Activated T-cell treated with anti-CD3 and anti-CD28 coated beads, Interleukin-2, amount 50 U/mL, for 72 hours (primary cell): ENCODE measurements at places on chromosomes 1 and 21. TPM values are rescaled to one million over a fixed set of nuclear protein-coding genes. Genes with fewer than 3 reads are reported as not detected.

The B3GALNT2 gene
- 9.1 TPM for total RNA-seq

DNA sequence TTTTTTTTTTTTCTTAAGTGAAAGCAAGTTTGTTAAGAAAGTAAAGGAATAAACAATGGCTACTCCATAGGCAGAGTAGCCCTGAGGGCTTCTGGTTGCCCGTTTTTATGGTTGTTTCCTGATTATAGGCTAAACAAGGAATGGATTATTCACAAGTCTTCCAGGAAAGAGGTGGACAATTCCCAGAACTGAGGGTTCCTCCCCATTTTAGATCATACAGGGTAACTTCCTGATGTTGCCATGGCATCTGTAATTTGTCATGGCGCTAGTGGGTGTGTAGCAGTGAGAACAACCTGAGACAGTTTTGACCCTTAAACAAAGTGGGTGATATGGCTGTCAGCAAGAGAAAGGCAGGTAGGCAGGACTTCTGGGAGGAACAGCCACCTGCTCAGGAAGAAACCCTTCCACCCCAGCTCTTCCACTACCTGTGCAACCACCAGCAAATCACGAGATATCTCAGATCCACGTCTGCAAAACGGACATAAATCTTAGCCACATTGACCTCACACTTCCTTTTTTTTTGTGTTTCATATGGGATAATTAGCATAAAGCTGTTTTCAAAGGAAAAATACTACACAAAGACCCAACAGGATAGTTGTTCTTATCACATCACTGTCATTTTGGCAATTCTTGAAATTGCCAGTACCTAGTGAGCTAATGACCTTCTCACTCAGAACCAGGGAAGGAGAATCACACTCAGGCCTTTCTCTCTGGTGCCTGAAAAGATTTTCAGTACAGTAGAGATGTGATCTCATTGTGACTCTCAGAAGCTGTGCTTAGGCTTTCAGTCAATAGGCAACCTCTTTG lies 34.8 kb upstream of the DUSP10 start:
- peaks cover 2% of the 10 kb centered on the region for H3K36me3 ChIP-seq
- H3K27me3 ChIP-seq, result peaks cover 5% of the 10 kb centered on the region
- H3K27ac ChIP-seq, result peak overlapping the region; percentile 66
- H3K4me3 ChIP-seq, result peak overlapping the region; percentile 63

- no peaks in the 10 kb centered on the region for H3K36me3 ChIP-seq
- H3K27ac ChIP-seq, result no peak within 1 kb of the TSS
- H3K27me3 ChIP-seq, result peaks cover 73% of the 10 kb centered on the region
- DNase-seq, result peak; percentile 18
- H3K4me1 ChIP-seq, result no peaks in the 10 kb centered on the region
- H3K4me3 ChIP-seq, result peak within 1 kb of the TSS; percentile 34
Measured at GRCh38 chr1:202710070-202711045, at the start of gene SYT2. Gene SYT2, minus strand, starts transcription at chr1:202710454. Its CDS starts 104,682 bp downstream, at chr1:202605772.

The TFAP2E gene
- total RNA-seq, result 1.2 TPM

DNA sequence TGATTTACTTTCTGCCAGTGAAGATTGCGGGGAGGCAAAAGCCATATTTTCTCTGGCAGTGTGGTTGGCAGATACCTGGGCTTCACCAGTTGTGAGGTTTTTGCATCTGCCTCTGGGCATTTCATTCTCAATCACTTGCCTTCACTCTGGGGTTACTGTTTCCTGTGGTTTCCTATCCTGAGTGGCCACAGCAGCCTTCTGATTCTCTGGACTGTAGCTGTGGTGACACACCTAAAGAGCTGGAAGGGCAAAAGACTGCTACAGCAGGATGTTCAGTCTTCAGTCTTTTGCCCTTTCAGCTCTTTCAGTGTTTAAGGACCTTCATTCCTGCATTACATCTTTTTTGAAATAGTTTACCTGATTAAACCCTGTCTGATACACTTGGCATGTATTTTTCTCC lies 50.5 kb upstream of the GPR52 start:
- no peak for DNase-seq
- no peak overlapping the region for H3K4me3 ChIP-seq
- peaks cover 15% of the 10 kb centered on the region for H3K36me3 ChIP-seq
- H3K27ac ChIP-seq, result peak overlapping the region; percentile 60
- H3K27me3 ChIP-seq, result no peaks in the 10 kb centered on the region

The ACKR1 gene
- total RNA-seq, result not detected

The COL8A2 gene
- 0.09 TPM for total RNA-seq

- H3K27ac ChIP-seq, result no peak overlapping the region
- no peaks in the 10 kb centered on the region for H3K4me1 ChIP-seq
- H3K4me3 ChIP-seq, result no peak overlapping the region
- DNase-seq, result no peak
Measured at GRCh38 chr1:3834701-3835100, 22.3 kb downstream of the CEP104 start.

The SLC6A9 gene
- total RNA-seq, result 28.3 TPM

The CASQ2 gene
- total RNA-seq, result not detected

The CD1D gene
- total RNA-seq, result not detected

GRCh38 chr1:175129182-175129581 lies 61.5 kb downstream of the TNN start:
- peaks cover 11% of the 10 kb centered on the region for H3K4me1 ChIP-seq
- peaks cover 7% of the 10 kb centered on the region for H3K27me3 ChIP-seq
- H3K36me3 ChIP-seq, result no peaks in the 10 kb centered on the region
- H3K27ac ChIP-seq, result no peak overlapping the region
- no peak overlapping the region for H3K4me3 ChIP-seq

- H3K4me3 ChIP-seq, result no peak overlapping the region
- no peak for DNase-seq
- H3K4me1 ChIP-seq, result no peaks in the 10 kb centered on the region
- no peak overlapping the region for H3K27ac ChIP-seq
Measured at GRCh38 chr1:11044849-11045427, 2.1 kb downstream of the MASP2 start.

GRCh38 chr1:217135569-217135915 lies 412.3 kb upstream of the ESRRG start:
- peaks cover 6% of the 10 kb centered on the region for H3K36me3 ChIP-seq
- no peak for DNase-seq
- peak overlapping the region; percentile 67 for H3K4me3 ChIP-seq

DNA sequence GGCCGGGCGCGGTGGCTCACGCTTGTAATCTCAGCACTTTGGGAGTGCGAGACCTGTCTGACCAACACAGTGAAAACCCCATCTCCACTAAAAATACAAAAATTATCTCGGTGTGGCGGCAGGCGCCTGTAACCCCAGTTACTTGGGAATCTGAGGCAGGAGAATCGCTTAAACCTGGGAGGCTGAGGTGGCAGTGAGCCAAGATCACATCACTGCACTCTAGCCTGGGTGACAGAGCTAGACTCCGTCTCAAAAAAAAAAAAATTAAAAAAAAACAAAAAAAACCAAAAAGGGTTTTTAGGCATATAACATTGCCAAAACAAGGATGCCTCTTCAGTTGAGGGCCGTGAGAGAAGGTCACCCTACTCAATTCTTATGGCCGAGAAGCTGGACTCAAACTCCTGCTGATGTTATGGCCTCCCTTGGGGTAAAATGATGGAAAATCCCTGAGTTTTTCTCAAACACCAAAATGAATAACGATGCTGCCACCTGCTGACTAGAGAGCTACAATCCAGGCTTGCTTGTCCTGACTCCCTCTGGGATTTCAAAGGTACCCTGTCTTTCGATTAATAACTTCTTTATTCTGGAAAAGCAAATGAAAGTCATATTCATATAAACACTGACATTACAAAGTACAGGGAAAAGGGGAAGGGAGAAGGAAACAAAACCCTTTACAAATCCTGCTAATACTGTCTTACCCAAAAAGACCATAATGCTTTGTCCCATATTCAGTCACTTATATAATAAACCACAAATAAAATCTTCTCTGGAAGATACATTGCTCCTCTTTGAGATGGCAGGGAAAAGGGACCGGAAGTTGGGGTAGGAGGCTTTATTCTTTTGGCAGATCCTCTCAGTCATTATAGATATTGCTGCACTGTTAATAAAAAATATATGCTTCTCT lies 10.7 kb downstream of the RAB42 start:
- peak overlapping the region; percentile 38 for H3K4me3 ChIP-seq
- H3K27ac ChIP-seq, result no peak overlapping the region
- no peaks in the 10 kb centered on the region for H3K36me3 ChIP-seq
- peak; percentile 30 for DNase-seq
- peaks cover 19% of the 10 kb centered on the region for H3K4me1 ChIP-seq

GRCh38 chr1:44012404-44012803 lies 18.9 kb downstream of the SLC6A9 start:
- no peaks in the 10 kb centered on the region for H3K27me3 ChIP-seq
- no peak for DNase-seq
- peaks cover 15% of the 10 kb centered on the region for H3K4me1 ChIP-seq
- H3K27ac ChIP-seq, result no peak overlapping the region
- H3K4me3 ChIP-seq, result no peak overlapping the region
- H3K36me3 ChIP-seq, result no peaks in the 10 kb centered on the region

GRCh38 chr1:206456577-206457370 lies 13.5 kb upstream of the IKBKE start:
- H3K27me3 ChIP-seq, result no peaks in the 10 kb centered on the region
- no peaks in the 10 kb centered on the region for H3K36me3 ChIP-seq
- no peak for DNase-seq
- no peak overlapping the region for H3K4me3 ChIP-seq
- H3K27ac ChIP-seq, result peak overlapping the region; percentile 78

DNA sequence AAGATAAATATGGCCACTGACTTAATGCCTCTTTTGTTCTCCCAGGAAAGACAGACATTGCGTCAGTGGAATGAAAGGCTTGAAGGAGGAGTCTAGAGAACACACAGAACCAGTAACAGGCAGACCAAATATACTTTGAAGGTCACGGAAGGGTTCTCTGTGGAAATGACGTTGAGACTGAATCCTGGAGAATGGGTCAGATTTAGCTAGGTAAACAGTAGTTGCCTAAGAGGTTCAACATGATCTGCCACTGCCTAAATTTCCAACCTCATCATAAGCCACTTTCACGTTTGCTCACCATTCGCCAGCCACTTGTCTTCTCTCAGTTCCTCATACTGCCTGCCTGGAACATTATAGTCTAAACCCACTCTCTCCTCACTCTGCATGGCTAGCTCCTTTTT lies 20.5 kb downstream of the PLA2G4A start:
- DNase-seq, result no peak
- H3K4me1 ChIP-seq, result peaks cover 6% of the 10 kb centered on the region
- H3K36me3 ChIP-seq, result no peaks in the 10 kb centered on the region
- H3K27me3 ChIP-seq, result no peaks in the 10 kb centered on the region
- H3K4me3 ChIP-seq, result no peak overlapping the region
- no peak overlapping the region for H3K27ac ChIP-seq

DNA sequence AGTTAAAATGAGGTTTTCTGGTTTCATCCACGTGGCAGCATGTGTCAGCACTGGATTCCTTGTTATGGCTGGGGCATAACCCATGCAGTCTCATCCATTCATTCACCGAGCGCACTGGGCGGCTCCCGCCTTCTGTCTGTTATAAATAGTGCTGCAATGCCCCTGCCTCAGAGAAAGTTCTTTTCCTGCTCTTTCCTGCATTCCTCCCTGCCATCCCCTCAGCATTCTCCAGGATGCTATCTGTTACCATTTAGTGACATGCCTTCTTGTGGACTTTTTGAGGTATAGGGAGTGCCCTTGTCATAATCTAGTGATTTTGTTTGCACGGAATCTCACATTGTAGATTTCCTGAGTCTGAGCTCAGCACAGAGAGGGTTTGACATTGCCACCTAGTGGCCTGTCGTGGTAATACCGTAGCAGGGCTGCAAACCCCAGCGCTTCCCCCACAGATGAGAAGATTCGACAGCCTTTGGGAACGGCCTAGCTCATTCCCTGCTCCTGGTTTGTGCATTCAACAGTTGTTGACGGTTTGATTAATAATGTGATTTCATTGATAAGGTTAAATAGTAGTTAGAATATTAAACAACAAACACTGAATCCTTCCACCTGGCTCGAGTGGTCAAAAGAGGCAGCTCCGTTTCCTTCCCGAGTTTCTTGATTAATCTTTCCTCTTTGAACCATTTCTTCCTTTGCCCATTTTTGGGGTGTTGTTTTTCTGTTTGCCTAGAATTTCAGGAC lies 46.3 kb downstream of the UMODL1 start:
- peak overlapping the region; percentile 56 for H3K4me3 ChIP-seq
- H3K27me3 ChIP-seq, result peaks cover 59% of the 10 kb centered on the region
- DNase-seq, result peak; percentile 77
- H3K27ac ChIP-seq, result no peak overlapping the region

DNA sequence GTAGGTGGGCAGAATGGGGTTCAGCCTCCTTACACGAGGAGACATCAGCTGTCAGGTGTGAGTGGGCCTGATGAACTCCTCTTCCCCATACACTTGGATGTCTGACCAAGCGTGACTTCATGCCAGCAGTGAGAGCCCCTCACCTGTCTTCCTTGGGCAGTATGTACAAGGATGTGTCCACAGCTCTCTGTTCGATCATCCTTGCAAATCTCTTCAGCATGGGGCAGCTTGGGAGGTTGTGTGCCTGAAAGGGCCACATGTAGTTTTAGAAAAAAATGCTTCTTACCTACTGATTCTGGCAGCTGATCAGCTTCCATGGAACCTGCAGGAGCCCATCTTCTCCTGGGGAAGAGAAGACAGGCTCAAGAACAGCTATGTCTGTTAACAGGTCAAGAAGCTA lies 18.0 kb downstream of the ACP6 start:
- H3K4me1 ChIP-seq, result peaks cover 24% of the 10 kb centered on the region
- no peak overlapping the region for H3K27ac ChIP-seq
- H3K36me3 ChIP-seq, result peaks cover 2% of the 10 kb centered on the region
- DNase-seq, result no peak
- H3K4me3 ChIP-seq, result no peak overlapping the region
